ENCODE measurements at places on chromosomes 7 and 10.

DNA sequence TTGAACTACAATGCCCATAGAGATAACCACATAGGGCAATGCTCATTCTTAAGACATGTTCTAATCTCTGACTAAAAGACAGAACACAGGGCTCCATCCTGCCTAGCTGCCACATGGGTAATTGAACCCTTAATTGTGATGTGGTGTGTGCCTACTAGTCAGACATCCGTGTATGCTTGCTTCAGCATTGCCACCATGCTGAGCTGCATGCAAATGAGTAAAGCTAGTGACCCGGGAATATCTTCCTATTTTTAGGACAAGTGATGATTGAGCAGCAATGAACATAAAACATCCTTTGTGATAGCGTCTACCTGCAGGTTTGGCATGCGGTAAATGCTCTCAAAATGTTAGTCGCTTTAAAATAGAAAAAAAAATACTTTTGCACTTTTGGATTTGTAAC is 115.8 kb downstream of the MAGI2 start:
- DNase-seq: no peak

DNA sequence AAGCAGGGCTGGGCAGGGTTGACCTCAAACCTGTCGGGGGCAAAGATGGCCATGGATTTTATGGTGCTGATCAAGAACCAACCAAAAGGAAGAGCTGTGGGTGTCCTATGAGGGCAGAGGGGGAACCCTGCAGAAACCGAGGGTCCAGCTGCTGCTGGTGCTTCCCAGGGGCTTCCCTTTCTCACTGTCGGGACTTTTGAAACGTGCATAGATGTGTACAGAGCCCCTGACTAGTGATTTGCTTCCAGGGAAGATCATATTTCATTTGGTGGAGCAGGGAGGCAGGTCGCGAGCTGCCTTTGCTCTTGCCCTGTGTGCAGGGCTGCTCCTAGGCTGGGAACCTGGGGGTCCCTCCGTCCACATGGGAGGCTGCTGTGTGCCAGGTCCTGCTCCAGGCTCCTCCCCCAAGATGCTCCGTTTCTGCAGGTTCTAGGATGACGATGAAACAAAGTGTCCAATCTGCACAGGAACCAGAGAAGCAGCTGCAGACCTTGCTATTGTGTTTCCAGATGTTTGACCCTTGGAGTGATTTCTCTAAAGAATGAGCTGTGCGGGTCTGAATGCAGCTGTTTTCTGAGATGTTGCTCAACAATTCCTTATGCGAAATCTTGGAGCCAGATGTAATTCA is 9.4 kb upstream of the INPP5A start:
- no peak for DNase-seq

DNA sequence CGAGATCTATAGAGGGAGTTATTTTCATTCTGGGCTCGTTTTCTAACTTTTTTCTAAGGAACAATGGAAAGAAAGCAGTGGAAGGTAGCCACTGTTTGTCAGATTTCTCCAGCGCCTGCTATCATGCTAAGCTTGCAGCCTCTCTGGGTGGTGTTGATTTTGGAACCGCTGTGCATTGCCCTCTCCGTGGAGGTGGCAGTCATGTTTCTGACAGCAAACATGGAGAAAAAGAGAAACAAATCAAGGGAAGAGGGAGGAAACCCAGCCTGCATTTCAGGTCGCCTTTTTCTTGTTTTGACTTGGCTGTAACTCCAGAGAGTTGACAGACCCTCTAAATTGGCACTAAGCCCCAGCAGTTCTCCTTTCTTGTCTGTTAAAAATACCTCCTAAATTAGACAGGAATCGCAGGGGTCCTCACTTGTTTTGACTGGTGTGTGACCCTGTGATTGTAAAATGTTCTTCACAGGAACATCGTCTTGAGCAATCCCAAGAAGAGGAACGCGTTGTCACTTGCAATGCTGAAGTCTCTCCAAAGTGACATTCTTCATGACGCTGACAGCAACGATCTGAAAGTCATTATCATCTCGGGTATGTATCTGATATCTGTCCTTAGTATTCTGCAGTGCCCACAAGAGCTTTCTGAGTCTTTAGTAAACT is 4.8 kb downstream of the ECHDC3 start:
- no peak for DNase-seq

- DNase-seq: peak; percentile 63
Observed at GRCh38 chr10:32929634-32930033, 28.4 kb downstream of the ITGB1 start.

DNA sequence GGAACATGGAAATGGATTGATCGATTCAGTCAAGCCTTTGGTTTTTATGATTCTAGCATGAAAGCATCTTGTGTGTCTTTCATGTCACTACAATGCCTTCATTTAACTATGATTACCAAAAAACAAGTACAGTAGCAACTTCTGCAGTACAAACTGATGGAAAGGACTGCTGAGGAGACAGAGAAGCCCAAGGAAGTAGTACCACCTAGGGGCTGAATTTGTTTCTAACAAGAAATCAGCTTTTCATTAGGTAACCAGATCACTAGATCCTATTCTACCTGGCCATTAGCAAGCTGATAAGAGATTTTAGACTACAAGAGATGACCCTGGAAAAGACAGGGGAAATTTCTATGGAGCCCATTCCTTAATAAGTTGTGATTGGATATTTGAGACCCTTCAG is 3.2 kb upstream of the IFIT1 start:
- DNase-seq: no peak

- DNase-seq: no peak
Observed at GRCh38 chr10:13734151-13734550, 147.4 kb downstream of the PRPF18 start.

Data from kidney glomerular epithelial cell (primary cell).